T follicular helper cell (primary cell): ENCODE measurements at places on chromosomes 12 and 14.

DNA sequence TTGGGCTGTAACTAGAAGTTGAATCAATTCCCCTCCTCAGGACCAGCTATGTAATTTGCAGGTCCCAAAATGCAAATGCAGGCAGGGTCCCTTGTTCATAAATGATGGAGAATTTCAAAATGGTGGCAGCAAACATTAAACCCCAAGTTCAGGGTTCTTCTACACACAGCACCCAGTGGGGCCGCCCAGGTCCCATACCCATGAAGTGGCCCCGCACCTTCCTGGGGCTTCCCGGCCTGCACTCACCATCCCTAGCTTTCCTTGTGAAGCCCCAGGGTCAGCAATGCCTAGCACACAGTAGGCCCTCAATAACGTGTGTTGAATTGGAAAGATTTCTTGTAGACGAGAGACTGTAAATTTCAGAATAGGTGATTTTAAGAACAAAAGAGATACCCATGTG lies 76.0 kb downstream of the NTF3 start:
- DNase-seq, result no peak

DNA sequence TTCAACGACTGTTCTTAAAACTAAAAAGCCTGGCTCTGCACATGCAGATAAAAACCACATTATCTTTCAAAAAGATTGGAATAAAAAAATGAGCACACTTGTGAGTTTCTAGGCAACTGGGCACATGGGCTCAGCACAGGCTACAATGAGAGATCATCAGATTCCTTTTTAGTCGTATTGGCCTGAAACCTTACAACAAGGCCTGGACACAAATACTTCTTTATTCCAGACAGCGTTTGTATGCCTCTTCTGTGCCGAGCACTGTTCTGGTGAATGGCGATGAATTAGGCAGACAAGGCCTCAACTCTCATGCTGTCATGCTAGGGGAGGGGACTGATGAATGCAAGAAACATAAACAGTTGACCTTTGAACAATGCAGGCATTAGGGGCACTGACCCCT lies 463.0 kb downstream of the AACS start:
- no peak for DNase-seq

DNA sequence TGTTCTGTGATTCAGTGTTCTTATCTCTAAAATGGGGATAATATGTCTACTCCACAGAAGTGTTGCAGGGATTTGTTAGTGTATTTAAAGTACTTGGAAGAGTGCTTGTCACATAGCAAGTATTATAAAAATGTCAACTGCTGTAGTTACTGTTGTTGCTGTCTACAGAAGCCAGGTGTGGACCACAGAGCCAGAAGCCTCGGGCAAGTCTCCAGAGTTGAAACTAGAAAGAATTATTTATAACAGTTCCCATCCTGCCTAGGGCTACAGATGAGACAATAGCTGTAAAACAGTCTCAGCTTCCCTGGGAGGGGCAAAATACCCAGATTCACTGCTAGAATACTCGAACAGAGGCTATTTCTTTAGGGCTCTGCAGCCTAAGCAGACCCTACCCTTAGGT lies 55.4 kb upstream of the FUT8 start:
- DNase-seq, result no peak

DNA sequence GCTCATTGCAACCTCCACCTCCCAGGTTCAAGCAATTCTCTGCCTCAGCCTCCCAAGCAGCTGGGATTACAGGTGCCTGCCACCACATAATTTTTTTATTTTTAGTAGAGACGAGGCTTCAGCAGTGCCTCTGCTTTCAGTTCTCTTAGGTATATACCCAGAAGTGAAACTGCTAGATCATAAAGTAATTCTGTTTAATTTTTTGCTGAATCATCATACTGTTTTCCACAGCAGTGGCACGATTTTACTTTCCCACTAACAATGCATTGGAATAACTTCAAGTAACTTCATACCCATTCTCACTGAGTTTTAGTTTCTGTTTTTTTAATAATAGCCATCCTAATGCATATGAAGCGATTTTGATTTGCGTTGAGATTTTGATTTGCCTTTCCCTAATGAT lies 148.0 kb upstream of the G2E3 start:
- DNase-seq, result no peak

DNA sequence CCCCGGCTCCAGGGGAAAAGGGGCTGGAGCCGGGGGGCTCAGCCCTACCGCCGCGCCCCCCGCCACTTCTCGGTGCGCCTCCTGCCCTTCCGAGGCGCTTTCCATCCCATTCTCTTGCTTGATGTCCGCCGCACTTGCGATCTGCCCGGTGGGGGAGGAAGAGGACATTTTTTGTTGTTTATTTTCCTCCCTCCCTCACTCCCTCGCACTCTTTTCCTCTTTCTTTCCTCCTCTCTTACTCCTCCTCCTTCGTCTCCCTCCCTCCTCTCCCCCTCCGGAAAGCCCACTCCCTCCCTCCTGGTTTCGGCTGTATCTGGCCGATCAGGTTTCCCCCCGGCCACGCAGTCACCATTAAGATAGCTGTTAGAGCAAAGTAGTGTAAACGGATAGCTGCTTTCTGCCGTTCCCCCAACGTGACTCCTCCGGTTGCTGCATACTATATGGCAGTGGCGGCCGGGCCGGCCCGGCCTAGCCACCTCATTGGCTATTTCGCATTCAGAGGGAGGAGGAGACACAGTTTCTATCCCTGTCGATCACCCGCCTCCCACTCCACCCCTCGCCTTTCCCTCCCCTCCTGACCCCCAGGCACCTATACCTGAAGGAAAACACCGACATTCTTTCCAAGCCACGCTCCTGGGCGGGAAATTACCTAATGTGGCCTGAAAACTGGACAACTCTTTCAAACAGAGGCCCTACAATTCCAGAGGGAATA lies at the start of gene SIX4:
Gene SIX4 (minus strand): TSS at position 445 of the 712 bp plus-strand sequence. CDS start 277 bp downstream, at position 168.
- no peak for DNase-seq

GRCh38 chr12:120089105-120089504 lies 27.4 kb downstream of the RAB35 start:
- DNase-seq, result no peak

GRCh38 chr12:51525518-51525917 lies 65.5 kb upstream of the SCN8A start:
- DNase-seq, result no peak

DNA sequence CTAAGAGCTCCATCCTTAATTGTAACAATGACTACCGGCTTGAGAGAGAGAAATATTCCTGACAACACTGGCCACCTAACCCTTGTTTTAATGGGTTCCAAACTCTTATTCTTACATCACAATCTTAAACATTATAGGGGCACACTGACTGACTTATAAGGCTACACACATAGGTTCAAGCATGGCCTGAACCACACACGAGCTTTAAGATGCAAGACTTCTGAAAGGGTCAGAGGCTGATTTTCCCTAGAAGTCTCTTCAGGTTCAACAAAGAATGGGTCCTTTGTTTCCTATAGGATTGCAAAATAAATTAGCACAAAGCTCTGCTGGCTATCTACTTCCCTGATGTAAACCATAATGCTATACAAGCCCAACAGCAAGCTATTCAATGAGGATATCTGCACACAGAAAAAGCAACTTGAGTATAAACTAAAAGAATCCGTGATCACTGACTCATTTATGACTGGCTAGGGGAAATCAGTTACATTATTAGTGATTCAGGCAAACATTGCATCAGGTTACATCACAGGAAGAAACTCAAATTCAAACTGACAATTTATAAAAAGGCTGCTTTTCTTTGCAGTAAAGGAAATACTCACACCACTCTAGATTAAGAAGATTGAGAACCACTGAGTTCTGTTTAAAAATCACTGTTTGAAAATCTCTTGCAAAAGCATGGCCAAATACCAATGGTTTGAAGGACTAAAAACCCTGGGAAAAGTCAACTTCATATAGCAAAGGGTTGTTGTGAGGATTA lies 8.5 kb downstream of the BTG1 start:
- no peak for DNase-seq
